Activated naive CD8-positive, alpha-beta T cell treated with anti-CD3 and anti-CD28 coated beads, Interleukin-2, amount 50 U/mL, for 16 hours (primary cell): ENCODE measurements at places on chromosomes 11 and 22.
A peak's percentile ranks its signal among the peaks of the same experiment; 100 is the strongest.

DNA sequence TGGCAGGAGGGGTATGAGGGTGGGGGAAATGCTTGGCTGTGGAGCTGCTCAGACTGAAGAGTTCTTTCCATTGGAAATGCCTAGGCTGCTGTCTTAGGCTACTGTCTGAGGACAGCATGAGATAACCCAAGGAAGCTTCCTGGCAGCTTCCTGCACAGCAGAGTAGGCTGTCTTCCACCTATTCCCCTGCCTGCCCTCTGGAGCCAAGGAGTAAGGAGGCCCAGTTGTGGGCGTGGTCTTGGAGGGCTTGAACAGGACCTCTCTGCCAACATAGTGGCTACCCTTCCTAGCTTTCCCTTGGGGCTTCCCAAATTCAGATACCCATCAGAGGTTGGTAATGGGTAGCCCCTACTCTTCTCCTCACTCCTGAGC, 25.9 kb downstream of the PHLDB1 start:
- no peak for DNase-seq

DNA sequence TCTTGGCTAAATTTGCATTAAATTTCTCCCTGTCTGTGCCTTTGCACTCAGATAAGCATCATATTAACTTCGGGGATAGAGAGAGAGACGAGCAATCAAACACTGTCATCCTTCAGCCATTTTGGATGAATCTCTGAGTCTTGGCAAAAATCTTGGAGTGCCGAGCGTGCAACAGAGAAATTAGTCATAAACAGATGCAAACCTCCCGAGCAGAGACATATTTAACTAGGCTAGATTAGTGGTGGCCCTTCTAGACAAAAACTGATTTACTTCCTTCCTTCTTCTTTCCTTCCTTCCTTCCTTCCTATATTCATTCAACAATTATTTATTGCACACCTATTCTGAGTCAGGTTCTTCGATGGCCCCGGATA, 114.4 kb upstream of the BLID start:
- DNase-seq: no peak

GRCh38 chr11:69442012-69442806, 39.3 kb upstream of the LINC01488 start:
- DNase-seq: no peak

- DNase-seq: no peak
Observed at GRCh38 chr11:11579012-11579988, 42.5 kb downstream of the GALNT18 start.

DNA sequence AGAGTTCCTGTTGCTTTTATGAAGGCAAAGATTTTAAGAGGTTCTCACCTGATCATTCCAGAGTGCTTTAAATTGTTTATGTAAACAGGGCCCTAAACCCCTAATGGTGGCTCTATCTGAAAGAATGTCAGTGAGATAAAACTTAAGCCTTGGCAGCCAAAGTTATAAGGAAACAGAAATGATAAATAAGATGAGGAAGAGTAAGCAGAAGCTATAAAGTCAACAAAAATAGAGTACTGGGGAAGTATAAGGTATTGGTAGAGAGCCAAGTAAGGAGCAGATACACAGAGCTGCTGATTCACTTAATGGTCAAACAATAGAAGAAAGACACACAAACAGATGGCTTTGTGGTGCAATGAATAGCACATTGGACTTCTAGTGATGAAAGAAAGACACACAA, 37.9 kb downstream of the TMPRSS5 start:
- DNase-seq: no peak

- DNase-seq: peak; percentile 52
Observed at GRCh38 chr22:50016988-50017700, 4.6 kb upstream of the IL17REL start.

DNA sequence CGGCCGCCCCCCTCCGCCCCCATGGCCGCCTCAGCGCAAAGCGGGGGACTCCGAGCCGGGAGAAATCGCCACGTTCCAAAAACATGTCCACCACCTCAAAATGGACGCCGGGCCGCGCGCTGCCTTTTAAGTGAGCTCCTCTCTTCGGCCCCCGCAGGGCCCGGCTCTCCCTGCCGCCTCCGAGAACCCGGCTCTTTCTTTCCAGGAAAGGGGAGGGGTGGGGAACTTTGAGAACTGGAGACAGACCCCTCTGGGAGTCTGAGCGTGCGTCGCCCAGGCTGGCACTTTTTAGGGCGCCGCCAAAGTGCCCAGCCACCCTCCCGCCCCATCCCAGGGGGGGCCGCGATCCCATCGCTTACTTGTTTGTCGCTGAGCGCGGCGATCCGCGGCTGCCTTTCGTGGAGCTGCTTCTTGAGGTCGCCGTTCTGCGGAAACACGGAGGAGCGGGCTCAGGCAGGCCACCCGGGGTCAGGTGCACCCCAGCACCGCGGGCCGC, 1.6 kb downstream of the PHF21B start:
- no peak for DNase-seq

GRCh38 chr11:12402691-12403120, 25.3 kb downstream of the PARVA start:
- DNase-seq: no peak

GRCh38 chr11:58781345-58781744, 49.6 kb upstream of the GLYAT start:
- no peak for DNase-seq

- no peak for DNase-seq
Observed at GRCh38 chr11:129951201-129951865, 51.3 kb downstream of the PRDM10 start.

DNA sequence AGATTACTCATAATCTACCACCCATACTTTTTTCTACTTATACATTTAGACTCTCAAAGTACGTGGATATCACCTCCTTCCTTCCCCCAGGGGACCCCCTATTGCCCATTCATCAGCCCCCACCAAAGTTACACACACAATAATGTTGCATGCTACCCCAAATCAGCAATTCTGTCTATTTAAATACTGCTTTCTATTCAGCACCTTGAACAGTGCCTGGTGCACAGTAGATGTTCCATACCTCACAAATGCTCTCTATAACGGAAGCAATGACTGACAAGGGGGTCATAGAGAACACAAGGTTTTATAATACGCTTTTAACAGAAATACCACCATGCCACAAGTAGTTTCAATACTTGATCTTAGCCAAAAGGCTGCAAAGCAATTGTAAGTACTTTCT, 370.7 kb downstream of the MIAT start:
- DNase-seq: no peak

GRCh38 chr11:88508759-88509581, 171.4 kb upstream of the CTSC start:
- DNase-seq: no peak
